GM04503 (cell line): ENCODE measurements at places on chromosomes 16 and 17.

- DNase-seq: no peak
These were observed 99.7 kb upstream of the CDH8 start for GRCh38 chr16:62135911-62136310.

DNA sequence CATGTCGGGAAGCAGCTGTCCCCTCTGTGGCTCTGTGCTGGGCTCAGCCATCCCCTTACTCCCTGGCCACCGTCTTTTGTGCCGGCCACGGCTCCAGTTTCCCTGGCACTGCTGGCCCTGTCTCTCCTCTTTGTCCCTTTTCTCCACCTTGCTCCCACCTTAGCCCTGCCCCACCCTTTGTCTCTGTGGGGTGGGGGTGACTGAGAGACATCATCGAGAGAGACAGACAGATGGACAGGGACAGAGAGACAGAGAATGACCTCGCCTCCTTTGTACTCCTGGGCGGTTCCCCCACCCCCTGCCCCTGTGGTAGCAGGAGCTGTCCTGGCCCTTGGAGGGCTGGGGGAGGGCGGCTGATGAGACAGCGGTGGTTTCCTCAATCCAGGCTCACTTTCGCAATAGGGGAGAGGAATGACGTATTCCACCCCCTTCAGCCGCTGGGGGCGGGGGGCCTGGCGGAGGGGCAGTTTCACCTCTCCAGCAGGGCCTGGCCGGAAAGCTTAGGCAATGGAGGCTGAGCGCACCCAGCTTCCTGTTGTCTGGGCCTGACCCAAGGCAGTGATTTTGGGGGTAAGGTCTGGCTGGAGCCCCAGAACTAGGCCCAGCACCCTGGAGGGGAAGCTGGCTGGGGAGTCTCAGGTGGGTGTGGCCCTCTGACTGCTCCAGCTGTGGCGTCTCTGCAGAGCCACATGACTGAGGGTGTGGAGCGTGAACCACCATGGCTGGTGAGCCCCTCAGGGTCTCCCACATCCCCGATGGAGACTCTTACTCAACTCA is 7.3 kb downstream of the FMNL1 start:
- no peak for DNase-seq

DNA sequence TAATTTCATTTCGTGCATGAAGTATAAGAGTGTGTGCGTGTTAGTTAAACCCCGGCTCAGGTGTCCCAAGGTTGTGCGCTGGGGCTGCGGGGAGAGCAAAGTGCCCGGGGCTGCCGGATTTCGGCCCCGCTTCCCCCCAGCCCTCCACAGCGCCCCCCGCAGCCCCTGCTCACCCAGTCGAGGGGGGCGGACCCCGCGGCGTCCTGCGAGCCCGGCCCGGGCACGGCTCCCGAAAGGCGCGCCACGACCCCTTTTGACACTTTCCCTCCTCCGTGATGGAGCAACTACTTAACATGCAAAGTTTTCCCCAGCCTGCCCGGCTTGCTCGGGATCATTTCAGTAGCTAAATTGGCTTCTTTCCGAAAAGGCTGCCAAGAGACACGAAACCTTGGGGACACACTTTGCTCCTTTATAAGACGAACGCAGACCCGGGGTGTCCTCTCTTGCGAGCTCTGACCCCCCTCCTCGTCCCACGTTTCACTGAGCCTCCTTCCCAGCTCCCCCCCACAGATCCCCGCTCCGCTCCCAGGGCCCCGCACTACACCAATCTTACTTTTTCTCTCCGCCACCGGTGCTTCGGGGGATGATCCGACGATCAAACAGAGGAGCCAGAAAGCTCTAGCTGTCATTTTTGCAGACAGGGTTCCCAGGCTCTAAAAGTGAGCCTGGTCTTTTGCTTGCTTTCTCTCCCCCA is 552 bp downstream of the C17orf58 start:
- no peak for DNase-seq

GRCh38 chr16:82043680-82044584 is 8.9 kb downstream of the HSD17B2 start:
- DNase-seq: peak; percentile 90

- no peak for DNase-seq
These were observed 1.1 kb upstream of the EMP2 start for GRCh38 chr16:10581507-10581906.

DNA sequence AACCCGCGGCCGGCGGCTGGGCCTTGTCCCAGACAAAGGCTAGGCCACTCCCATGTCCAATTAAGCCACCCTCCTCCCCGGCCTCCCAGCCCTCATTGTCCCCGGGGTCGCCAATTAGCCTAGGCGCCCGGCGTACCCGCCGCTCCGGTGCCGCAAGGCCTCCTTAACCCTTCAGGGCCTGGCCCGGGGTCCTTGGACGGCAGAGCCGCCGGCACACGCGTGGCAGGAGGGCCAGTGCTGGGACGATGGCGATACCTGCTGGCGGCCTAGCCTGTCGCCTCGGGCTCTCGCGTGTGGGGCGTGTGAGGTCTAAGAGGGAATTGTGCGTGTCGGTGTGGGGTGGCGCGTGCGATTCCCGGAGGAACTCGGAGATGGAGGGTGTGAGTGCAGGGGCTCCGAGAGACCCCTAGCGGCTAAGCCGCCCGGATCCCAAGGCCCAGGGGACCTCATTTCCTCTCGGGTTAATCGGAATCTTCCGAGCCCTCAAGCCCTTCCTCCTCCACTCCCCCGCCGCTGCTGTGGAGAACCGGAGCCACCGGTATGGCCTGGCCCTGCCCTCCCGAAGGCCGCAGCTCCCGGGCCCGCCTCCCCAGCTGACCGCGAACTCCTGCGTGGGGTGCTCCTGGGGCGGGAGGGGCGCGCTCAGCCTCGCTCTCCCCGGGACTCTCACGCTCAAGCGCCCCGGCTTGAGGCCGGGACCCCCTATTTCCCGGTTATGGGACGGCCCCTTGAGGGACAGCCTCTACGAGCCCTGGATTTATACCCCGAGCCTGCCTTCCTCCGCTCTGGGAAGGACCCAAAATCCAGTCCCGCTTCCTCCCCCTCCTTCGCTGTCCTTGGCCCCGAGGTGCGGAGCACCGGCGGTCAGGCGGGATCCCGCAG is 11.9 kb downstream of the TBX2 start:
- no peak for DNase-seq

DNA sequence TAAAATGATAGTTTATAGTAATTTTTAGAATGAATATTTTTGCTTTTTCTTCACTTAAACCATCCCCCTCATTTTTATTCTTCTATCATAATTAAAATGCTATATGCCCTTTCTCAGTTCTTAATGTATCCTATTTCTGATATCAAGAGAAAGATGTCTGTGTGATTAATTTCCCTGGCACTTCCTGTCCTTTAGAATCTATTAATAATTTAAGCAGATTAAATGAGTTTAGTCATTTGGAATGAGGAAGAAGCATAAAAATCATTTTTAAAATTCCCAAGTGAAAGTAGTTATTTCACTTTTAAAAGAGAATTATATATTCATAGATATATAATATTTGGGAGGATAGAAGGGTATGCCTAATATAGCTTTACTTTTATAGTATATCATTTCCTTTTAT is 27.8 kb upstream of the CDR2 start:
- DNase-seq: no peak

DNA sequence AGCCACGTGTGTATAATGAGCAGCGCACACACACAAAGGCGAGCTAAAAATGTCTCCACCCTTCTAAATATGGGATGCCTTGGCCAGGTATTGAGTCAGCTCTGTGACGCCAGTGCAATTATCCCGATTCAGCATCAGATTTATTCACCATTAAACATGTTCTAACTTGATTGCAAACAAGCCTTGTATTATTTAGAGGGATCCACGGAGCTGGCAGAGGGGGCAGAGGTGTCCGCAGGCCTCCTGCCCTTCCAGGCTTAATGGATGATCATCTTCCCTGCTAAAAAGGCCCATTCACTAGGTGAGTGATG is 591.7 kb downstream of the MAF start:
- DNase-seq: no peak

DNA sequence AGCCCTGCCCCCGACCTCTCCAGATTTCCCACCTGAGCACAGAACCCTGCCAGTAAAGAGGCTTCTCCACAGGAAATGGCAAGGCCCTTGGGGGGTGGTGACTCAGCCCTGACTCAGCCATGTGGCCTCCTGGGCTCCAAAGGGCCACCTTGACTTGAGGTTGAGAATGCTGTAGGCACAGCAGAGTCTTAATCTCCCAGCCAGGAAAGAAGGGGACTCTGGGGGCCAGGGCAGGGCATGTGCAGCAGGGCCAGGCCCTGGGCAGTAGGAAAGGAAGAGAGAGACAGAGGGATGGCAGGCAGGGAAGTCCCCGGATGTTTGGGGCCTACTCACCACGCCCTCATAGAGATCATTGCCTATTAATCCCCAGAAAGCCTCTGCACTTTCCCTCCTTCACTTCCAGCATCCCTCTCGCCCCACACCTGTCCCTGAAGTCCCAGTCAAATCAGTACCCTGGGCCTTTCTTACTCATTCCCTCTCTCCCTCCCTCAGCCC is 4.8 kb upstream of the ITGA3 start:
- no peak for DNase-seq

GRCh38 chr17:29443041-29443739 is 53.0 kb downstream of the TAOK1 start:
- DNase-seq: no peak

- DNase-seq: no peak
These were observed at the start of gene QRICH2 for GRCh38 chr17:76307966-76308338. TSS of gene QRICH2 (minus strand) at chr17:76308276. CDS start at chr17:76307998, 278 bp downstream.

GRCh38 chr16:17070882-17071592 is 399.7 kb downstream of the XYLT1 start:
- no peak for DNase-seq

DNA sequence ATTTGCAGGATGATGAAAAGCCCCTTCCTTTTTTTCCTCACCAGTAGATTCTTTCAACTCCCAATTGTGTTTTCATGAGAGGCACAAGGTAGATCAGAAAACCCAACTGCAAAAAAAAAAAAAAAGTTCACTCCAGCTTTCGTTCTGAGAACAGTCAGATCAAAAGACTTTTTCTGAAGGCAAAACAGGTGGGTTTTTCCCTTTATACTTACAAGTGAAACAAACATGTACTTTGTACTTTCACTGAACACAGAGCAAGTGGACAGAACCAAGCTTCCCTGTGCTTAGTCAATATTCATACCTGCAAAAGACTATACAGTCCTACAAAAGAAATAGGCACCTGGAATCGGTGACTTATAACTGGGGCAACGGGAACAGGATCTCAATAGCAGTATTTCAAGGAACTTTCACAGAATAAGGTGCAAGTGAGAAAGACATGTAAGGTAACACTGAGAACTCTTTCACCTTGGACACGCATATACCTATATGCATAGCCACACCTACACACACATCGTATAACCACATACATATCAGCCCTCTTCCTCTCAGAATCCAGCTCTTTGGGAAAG is 54.1 kb downstream of the TOX3 start:
- no peak for DNase-seq

DNA sequence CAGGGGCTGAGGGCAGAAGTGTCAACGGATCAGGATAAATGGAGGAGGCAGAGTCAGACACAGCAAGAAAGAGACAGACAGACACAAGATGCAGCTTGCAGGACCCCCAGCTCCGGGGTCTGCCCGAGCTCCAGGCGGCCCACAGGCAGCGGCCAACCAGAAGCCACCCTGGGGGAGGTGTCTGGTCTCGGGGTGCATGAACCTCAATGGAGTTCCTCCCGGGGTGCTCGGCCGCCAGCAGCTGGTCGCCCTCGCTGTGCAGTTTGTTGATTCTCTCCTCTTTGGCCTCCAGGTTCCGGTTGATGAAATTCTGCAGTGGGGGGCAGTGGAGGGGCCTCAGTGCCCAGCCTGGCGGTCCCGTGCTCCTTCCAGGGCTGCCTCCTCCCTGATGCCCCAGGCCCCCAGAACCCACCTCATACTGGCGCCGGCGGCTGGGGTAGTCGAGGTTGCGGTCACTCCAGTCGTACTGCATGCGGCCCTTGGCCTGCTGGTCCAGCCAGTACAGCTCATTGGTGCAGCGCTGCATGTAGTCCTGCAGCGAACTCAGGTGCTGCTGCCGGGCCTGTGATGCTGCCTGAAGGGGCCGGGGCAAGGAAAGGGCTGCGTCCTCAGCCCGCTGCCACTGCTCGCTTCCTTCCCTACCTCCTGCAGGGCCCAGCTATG is 38.0 kb downstream of the PPL start:
- DNase-seq: no peak

DNA sequence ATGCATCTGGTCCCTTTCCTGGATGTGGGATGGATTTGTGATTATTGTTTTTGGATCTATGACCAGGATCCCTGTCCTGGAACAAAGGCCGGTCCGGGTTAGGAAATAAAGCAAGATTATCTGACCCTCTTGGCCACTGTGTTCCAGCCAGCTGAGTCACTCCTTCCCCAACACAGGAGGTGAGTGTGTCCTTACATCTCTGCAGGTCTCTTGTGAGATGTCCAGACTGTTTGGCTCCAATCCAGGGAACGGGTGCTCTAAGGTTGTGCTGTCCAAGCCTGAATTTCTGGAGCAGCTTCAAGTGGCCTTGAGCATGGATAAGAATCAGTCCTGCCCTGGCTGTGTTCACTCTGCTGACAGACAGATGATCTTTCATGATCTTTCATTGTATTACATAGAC is 136.5 kb upstream of the CCL2 start:
- DNase-seq: no peak

GRCh38 chr17:15346066-15346595 is 4.7 kb upstream of the TEKT3 start:
- DNase-seq: no peak

- no peak for DNase-seq
These were observed 59.4 kb upstream of the XYLT1 start for GRCh38 chr16:17529982-17530760.

DNA sequence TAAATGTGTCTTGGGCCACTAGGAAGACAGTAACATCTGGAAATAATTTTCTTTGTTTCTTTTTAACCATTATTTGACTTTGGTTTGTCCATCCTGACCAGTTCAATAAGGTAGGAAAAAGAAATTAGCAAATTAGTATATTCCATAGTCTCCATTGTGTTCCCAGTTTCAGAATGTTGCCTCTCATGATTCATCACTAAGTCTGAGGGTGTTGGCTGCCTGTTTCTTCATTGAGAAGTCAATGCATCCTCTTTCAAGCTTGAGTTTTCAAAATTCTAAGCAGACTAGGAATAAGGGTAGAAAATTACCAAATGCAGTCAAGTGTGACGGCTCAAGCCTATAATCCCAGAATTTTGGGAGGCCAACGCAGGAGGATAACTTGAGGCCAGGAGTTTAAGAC is 41.9 kb downstream of the ZFHX3 start:
- no peak for DNase-seq

- no peak for DNase-seq
These were observed 14.7 kb upstream of the PABPN1L start for GRCh38 chr16:88881007-88881615.

- DNase-seq: no peak
These were observed 4.4 kb downstream of the KRT27 start for GRCh38 chr17:40777971-40778370.

DNA sequence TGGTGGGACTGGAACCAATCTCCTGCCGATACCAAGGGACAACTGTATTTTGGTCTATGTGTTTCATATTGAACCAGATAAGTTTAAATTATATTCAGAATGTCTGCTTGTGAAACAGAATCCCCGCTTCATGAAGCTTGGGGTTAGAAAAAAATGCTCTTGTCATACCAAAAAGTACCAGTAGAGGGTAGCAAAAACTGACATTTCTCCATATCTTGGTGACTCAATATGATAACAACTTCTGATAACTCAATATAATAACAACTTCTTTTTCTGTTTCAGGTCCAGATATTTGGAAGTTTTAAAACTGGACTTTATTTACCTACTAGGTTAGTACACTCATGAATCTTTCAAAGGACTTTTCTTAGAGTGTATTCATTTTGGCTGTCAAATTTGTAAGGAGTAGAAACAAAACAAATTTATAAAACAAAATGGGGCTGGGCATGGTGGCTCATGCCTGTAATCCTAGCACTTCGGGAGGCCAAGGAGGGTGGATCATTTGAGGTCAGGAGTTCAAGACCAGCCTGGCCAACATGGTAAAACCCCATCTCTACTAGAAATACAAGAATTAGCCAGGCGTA is 52.3 kb upstream of the ADCY7 start:
- no peak for DNase-seq

GRCh38 chr17:29977836-29978235 is 36.4 kb downstream of the EFCAB5 start:
- DNase-seq: peak; percentile 34
